ENCODE measurements at places on chromosomes 4 and X.

DNA sequence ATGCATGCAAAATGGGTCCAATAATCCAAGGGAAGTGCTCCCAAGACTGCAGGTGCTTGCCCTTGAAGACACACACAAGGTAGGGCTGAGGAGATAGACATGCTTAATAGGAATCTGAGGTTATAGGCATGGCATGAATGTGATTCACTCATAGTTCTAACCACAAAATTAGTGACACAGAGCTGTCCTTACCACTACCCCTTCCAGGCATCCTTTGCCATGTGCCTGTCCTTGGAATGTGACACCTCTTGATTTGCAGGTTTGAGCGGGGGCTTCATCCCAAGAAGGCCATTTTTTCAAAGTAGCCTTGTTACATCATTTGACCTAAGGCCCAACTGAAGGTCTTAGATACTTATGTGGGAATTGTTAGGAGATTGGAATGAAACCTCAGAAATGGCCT lies 112.5 kb downstream of the CCNG2 start:
- DNase-seq: no peak

DNA sequence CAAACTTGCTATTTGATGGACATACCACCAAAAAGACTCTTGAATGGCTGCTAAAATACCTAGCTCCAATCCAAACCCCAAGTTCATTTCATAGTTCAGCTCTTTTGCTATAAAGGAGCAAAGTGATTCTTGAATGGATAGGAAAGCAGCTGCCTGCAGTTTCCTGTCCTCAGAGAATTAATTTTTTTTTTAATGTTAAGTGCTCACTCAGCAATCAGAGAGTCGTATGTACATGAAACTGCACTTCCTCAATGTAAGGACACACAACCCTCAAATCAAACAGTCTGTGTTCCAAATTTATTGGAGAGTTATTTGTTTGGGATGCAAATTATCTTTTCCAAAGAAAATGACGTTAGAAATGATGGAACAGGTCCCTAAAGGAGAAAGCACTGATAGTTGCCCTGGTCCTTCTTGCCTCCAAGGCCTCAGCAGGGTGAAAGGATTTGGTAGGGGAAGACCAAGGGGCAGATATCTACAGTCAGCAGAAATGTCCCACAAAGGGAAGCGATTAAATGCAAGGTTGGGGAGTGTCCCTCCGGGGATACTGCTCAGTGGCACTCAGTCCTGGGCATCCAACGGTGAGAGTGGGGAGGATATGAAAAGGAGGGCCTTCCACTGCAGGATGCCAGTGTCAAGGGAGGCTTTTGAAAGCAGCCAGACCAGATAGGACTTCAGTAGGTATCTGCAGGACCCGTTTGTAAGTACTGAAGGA lies 67.2 kb upstream of the RASGEF1B start:
- no peak for DNase-seq

- peak; percentile 59 for DNase-seq
Measured at GRCh38 chrX:118823263-118824172, at the start of gene ZCCHC12. Gene ZCCHC12, plus strand, starts transcription at chrX:118823824. Its CDS starts 1,421 bp downstream, at chrX:118825245.

DNA sequence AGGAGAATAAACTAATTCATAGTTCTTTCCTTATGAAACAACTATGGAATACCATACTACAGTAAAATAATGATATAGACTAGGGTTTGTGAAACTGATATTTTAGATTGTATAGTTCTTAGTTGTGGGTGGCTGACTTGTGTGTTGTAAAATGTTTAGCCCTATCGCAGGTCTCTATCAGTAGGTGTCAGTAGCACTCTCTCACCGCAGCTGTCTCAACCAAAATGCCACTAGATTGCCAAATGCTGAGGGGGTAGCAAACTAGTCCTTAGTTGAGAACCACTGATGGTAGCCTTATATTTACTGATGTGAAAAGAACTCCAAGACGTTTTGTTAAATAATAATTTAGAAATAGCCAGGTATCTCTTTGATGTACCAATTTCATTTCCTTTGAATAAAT lies 48.1 kb downstream of the RHOXF2B start:
- DNase-seq: no peak

GRCh38 chr4:180726611-180727010 lies 1516.6 kb upstream of the TENM3 start:
- DNase-seq: no peak

DNA sequence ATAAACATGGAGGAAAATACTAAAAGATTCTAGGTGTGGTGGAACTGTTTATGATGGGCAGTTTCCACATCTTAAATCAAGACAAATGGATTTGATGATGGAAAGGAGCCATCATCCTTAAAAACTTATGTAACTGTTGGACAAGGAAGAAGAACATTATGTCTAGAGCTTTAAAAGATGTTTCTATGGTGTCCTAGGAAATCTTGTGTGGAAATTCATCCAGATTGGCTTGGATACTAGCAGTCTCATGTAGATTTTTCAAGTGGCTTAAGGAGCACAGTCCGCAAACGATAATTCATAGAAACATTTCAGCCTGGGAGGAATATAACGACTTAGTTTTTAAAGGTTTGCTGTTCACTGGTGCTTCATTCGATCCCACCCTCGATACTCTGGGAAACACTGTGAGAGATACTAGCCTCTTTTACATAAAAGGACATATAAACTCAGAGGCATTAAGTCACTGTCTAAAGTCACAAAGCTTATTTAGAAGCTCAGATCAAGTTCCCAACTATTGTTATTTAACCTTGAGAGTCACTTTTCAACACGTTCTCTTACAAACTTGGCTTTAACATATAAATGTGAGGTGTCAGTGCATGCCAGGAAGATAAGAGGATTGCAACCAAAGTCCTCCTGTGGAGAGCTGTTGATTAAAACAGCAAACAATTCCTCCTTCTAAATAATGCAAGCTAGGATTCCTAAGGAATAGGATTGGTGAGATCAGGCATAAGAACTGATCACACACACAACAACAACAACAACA lies 135.7 kb upstream of the SCML1 start:
- no peak for DNase-seq

GRCh38 chrX:80334583-80334982 lies 85.7 kb upstream of the TENT5D start:
- DNase-seq: no peak

DNA sequence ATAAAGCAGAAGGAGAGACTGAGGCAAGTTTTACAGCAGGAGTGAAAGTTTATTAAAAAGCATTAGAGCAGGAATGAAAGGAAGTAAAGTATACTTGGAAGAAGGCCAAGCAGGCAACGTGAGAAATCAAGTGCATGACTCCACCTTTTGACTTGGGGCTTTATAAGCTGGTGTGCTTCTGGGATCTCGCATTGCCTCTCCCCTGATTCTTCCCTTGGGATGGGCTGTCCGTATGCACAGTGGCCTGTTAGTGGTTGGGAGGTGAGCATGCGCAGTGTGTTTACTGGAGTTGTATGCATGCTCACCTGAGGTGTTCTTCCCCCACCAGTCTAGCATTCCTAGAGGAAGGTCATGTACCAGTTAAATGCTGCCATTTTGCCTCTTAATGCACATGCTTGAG lies 29.1 kb upstream of the C1QTNF7 start:
- DNase-seq: no peak

DNA sequence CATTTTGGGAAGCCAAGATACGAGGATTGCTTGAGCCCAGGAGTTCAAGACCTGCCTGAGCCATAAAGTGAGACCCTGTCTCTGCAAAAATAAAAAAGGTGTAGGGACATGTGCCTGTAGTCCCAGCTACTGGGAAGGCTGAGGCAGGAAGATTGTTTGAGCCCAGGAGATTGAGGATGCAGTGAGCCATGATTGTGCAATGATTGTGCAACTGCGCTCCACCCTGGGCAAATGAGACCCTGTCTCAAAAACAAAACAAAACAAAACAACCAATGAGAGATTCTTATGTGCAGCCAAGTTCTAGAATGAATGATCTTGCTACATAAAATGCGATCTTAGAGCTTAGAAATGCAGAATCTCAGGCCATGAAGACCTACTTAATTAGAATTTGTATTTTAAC lies 22.5 kb downstream of the SLC9B2 start:
- DNase-seq: no peak

- DNase-seq: no peak
Measured at GRCh38 chrX:47628982-47629381, 748 bp downstream of the CFP start.

GRCh38 chr4:144969821-144970220 lies 128.2 kb downstream of the ANAPC10 start:
- DNase-seq: no peak

- DNase-seq: no peak
Measured at GRCh38 chrX:79444694-79445210, 77.6 kb upstream of the ITM2A start.

DNA sequence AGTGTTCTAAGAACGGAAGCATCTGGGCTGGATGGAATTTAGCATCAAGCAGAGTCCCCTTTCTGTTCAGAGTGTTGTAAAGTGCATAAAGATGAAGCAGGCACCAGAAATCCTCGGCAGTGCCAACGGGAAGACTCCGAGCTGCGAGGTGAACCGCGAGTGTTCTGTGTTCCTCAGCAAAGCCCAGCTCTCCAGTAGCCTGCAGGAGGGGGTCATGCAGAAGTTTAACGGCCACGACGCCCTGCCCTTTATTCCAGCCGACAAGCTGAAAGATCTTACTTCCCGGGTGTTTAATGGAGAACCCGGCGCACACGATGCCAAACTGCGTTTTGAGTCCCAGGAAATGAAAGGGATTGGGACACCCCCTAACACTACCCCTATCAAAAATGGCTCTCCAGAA lies 29.4 kb downstream of the NSD2 start:
- DNase-seq: no peak

GRCh38 chr4:91256043-91256442 lies 1047.7 kb upstream of the GRID2 start:
- no peak for DNase-seq

DNA sequence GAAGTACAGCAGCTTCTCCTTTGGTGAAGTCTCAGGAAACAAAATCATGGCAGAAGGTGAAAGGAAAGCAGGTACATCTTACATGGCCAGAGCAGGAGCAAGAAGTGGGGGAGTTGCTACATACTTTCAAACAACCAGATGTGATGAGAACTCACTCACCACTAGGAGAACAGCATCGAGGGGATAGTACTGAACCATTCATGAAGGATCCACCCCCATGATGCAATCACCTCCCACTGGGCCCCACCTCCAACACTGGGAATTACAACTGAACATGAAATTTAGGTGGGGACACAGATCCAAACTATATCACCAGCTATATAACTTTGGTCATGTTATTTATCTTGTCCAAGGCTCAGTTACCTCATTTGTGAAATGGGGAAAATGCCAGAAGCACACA lies 159.4 kb downstream of the OPHN1 start:
- no peak for DNase-seq

- DNase-seq: no peak
Measured at GRCh38 chrX:25869761-25870160, 268.4 kb upstream of the MAGEB18 start.

DNA sequence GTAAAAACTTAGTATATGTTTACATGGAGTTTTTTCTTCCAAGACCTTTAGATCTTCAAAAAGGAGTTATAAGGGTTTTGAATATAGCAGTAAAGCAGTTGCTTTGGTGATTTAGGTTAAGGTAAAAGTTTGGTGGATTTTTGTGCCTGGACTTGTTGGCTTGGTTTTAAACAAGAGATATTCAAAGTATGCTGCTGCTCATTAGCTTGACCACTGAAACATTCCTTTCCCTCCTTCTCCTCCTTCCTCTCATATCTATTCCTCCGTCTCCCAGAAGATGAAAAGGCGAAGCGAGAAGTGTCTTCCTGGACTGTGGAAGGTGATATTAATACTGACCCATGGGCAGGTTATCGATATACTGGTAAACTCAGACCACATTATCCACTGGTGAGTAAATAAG lies 38.4 kb downstream of the METAP1 start:
- DNase-seq: peak; percentile 42

GRCh38 chrX:116975517-116975916 lies 512.7 kb upstream of the CT83 start:
- DNase-seq: no peak

DNA sequence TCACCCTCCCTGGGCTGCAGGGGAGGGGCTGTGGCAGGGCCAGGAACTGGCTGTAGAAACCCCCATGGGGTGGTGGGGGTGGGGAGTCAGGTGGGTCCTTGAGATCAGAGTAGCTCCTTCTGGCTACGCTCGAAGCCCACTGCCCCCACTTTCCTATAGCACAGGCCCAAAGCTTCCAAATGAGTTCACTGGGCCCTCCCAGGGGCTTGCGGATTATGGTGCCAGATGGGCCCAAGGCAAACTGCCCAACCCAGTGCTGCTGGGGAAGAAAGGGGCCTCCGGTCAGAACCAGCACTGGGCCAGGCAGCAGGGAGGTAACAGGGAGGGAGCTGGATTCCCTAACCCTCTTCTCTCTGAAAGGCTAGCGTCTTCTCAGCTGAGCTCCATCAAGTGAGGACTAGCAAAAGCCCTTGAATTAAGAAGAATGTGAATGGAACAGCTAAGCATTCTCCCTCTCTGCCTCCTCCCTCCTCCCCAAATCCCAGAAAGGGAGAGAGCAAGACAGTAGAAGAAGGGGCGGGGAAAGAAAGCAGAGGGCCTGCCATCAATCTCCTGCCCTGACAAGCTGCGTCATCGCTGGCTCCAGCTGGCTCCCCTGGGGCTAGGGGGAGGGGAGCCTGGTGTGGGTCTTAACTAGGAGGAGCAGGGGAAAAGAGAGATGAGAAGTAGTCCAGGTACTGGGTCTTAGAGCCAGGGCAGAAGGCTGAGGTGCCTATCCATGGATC lies 34.7 kb downstream of the FRMPD3 start:
- DNase-seq: peak; percentile 15

DNA sequence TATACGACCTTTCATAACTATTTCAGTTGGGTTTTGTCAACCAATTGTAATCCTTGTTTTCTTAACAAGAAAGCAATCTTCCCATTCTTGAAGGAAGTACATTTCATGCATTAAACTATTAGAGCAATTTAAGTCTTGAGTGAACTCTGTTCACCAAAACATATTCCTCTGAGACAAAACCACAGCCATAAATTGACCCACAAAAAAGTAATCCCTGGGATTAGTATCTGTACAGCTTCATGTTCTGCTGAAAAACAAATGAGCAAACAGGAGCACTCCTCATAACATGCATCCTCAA lies 207.0 kb upstream of the PDE5A start:
- peak; percentile 35 for DNase-seq

- DNase-seq: no peak
Measured at GRCh38 chr4:95363559-95363925, 185.2 kb downstream of the UNC5C start.

DNA sequence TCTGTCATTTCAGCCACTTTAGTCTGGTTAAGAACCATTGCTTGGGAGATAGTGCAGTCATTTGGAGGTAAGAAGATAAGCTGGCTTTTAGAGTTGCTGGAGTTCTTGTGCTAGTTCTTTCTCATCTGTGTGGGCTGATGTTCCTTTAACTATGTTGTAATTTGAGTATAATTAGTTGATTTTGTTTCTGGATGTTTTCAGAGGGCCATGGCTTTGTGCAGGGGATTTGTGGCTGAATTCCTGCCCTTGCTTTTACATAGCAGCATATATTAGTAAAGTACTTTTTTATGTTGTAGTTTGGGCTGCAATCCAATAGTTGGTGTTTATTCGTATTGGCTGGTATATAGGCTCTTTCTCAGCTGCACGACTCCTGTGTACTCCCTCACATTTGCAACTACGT lies 339.6 kb downstream of the ANKRD50 start:
- DNase-seq: no peak

DNA sequence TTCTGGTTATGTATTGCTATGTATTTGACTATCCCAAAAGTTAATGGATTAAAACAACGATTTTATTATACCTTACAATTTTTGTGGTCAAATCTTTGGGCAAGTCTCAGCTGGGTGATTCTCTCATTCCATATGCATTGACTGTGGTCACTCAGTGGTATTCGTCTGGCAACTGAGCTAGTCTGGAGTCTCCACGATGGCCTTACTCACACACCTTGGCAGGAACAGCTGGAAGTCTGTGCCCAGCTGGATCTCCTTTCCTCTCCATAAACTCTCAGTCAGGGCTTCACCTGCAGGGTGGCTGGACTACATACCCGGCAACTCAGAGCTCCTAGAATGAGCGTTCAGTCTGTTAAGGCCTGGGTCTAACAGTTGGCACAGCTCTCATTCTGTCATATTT lies 141.1 kb upstream of the WDFY3 start:
- peak; percentile 17 for DNase-seq
